ENCODE measurements at places on chromosomes 7 and 10.

DNA sequence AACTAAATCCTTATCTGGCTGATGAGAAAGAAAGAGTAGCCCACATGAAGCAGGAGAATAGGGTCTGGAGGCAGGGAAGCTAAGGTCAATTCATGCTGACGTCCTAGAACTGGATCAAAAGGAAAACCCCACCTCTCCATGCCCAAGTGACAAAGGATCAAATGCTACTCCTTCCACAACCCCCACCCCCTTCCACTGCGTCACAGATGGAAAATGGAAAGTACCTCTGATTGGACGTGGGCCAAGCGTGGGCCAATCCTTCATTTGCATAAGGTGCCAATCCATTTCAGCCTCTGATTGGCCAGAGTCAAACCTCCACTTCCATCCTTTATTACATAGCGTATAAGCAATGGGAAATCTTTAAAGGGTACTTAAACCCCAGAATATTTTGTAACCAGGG lies 431.3 kb upstream of the ETV1 start:
- DNase-seq: no peak

DNA sequence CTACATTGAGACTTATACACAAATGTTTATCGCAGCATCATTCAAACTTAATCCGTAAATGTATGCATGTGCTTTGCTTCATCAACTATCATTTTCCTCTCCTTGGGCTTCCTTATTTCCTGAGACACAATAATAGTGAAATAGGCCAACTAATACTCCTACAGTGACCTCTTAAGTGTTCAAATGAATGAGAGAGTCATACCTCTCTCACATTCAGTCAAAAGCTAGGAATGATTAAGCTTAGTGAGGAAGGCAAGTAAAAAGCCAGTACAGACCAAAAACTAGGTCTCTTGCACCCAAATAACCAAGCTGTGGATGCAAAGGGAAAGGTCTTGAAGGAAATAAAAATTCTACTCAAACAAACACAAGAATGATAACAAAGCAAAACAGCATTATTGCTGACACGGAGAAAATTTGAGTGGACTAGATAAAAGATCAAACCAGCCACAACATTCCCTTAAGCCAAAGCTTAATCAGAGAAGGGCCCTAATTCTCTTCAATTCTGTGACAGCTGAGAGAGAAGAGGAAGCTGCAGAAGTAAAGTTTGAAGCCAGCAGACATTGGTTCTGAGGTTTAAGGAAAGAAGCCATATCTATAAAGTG lies 72.3 kb downstream of the GLCCI1 start:
- peak; percentile 33 for DNase-seq

GRCh38 chr10:117457932-117458331 lies 82.7 kb upstream of the PDZD8 start:
- no peak for DNase-seq

GRCh38 chr7:16063716-16064675 lies 357.3 kb downstream of the CRPPA start:
- DNase-seq: no peak

DNA sequence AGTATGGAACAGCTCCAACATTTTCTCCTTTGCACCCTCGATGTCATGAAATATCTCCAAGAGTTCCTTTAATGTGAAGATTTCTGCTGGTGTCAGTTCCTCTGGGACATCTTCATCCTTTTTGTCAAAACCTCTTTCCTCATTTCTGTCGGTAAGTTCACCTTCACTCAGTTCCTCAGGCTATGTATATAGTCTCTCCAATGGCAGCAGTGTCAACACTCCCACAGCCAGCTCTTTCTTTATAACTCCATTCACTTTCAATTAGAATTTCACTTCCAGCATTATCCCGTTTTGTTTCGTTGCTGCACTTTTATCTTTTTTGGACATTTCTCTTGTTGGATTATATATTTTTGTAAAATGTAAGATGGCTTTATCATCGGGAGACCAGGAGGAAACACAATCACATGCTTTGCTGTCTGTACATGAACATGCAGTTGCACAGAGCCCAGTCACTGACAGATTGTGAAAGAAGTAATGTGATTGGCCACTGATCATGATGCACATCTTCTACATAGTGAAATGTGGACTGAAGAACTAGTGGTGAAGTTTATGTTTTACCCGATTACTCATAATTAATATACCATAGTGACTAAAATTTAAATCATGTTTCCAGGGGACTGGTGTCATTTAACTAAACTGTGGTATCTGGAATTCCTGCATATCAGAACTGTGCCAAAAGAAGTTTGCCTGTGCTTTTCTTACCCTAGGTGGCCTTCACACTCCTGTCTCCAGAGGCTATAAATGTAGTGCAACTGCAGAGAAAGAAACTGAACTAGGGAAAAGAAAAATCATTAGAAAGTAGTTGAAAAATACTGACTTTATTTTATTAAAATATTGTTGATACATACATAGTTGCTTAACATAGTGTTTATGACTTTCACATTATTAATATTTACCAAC lies 289.6 kb downstream of the PPP1R3A start:
- DNase-seq: no peak

DNA sequence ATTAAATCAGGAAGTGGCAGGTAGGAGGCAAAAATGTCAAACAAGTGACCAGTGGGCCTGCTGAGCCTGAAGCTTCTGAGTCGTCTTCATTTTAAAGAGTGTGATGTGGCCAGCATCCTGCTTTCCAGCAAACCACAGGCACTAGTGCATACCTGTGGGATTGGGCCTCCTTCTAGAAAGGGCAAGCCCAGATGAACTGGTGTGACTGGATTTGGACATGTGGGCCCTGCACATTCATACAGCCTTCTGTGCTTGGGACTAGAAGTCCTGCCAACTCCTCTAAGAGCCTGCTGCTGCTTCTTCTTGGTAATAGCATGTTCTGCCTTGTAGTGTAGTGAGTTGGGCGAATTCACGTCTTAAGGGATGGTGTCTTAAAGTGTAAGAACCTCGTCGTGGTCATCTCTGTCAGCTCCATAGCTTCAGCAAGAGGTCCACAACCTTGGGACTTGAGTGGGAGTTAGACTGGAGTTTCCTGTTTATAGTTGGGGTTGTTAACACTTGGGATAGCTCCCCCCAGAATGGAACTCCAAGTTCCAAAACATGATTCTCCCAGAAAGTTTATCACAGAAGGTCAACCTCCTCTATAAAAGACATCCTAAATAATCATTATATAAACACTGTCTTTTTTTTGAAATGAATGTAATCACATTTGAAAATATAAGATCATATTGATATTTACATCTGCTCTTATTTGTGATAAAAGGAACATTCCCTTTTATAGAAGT lies 11.2 kb downstream of the BMPER start:
- no peak for DNase-seq

- DNase-seq: no peak
Observed at GRCh38 chr7:23888958-23889357, 178.9 kb downstream of the STK31 start.

DNA sequence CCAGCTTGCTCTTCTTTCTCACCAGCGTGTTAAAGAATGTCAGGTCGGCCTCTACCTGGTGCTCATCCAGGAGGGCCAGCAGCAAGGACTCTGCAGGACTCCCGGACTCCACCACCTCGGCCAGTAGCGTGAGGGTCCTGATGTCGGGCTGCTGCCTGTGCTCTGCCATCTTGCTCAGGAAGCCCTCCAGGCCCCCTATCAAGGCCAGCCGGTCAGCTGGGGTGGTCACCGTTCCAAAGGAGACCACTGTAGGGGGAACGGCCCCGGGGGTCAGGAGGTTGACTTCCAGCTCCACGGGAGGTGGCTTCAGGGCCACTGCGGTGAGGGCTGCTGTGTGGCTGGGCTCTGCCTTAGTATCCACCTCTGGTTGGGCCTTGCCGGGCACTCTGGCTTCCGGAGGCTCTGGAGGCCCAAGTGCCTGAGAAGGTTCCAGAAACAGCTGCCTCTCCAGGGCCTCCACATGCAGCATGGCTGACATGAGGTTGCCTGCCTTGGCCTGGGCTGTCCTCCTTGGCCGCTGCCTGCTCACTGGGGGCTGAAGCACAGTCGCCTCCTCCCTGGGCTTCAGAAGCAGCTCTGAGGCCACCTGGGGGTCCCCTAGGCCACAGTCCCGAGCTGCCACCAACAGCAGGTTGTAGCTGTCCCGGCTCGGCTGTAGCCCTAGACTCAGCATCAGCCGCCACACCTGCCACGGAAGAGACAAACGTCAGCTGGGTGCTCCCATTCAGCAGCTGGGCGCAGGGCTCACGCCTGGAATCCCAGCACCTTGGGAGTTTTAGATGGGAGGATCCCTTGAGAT lies 13.5 kb downstream of the PTCD1 start:
- DNase-seq: no peak

GRCh38 chr7:21192657-21193056 lies 235.2 kb upstream of the SP4 start:
- no peak for DNase-seq

GRCh38 chr7:1024331-1024841 lies 20.0 kb upstream of the GPR146 start:
- DNase-seq: no peak

DNA sequence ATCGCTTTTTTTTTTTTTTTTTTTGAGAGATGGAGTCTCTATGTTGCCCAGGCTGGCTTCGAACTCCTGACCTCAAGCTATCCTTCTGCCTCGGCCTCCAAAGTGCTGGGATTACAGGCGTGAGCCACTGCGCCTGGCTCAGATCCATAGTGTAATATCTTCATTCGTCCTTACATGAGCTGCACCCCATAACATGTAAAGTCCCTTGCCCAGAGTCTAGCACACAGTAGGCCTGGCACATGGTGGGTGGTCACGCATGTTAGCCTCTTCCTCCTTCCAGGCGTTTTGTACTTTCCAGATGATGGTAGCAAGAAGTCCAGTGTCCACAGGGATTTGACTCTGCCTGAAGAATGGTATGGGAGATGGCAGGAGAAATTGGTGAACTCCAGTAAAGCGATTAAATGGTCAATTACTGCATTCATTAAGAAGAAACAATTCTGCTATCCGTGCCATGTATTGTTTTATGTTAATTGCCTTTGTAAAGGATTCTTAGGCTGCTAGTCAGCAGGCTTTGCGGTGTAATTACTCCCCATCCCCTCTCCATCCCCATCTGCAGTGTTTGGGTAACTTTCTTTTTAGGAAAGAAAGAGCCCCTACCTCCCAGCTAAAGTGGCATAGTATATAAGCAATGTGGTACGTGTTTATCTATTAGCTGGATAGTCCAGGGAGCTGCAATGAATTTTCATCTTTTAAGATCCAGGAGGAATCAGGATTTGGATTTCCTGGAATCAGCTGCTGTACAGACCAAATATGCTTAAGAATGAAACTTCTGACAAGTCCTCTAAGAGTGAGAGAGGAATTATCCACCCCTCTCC lies 1.2 kb downstream of the TPST1 start:
- no peak for DNase-seq

- no peak for DNase-seq
Observed at GRCh38 chr10:86162696-86163400, 203.7 kb downstream of the GRID1 start.

GRCh38 chr7:145169908-145170307 lies 334.1 kb upstream of the TPK1 start:
- no peak for DNase-seq

DNA sequence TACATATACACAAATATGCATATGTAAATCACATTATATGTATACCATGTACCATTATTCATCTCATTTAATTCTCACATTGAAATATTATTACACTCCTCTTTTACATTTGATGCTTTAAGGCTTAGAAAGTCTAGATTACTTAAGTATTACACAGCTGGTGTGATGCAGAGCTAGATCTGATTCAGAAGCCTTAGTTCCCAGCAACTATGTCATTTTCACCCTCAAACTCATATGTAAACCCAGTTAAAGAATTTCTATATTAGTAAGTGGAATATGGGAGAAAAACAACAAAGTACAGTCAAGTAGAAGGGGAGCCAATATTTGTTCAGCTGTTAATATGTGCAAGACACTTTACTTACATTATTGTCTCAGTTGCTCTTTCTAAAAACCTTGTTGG lies 74.3 kb upstream of the CSTF2T start:
- DNase-seq: no peak

- no peak for DNase-seq
Observed at GRCh38 chr7:41886262-41886900, 183.5 kb upstream of the INHBA start.

- DNase-seq: no peak
Observed at GRCh38 chr7:134191876-134192275, 64.7 kb downstream of the LRGUK start.

DNA sequence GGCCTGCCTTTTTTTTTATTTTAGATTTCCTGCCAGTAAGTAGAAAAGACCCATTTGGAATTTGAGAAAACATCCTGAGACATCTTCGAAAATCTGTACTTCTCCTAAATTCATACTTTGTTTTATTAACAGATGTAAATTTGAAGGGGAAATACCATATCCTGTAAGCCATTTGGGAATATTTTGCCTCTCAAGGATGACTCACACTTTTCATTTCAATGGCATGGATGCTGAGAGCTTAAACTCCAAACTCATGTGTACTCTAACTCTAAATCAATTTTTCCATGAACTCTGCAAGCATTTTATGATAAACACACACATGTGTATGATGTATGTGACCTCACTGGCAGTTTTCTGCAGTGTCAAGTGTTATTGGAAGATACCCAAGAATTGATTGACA lies 89.0 kb downstream of the SEMA3A start:
- DNase-seq: no peak

DNA sequence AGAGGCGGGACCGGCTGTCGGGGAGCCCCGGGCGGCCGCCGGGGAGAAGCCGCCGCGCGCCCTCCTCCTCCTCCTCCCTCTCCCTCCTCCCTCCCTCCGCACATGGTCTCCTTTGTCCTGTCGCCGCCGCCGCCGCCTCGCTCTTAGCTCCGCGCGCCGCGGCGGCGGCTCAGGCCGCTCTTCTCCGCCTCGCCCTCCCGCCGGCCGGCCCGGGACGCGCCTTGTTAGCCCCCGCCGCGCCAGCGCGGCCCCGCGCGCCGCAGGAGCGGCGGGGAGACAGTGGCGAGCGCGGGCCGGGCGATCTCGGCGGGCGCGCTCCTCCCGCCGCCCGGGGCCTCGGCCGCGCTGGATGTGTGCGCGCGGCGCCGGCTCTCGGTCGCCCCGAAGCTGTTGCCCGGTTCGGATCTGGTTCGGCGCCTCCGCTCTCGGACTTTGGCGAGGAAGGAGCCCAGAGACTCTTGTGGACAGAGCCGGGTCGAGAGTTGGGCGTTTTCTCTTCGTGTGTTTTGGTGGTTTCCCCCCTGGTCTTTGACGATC lies 437.4 kb upstream of the GALNT17 start:
- no peak for DNase-seq

DNA sequence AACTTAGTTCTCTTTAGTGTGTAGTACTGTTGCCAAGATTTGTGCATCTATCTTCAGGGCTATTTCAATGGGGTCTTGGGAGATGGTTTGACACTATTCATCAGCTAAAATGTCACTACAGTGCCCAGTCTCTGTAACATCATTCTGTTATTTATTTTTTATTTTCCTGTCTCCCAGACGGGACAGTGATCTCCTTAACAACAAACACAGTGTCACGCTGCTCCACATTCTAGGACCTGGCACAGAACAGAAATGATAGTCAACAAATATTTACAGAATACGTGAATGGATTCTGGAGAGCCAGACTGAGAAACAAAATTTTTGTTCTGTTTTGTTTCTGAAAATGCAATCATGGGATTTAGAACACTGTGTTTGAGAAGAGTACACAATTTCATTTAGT lies 937.7 kb upstream of the LRRN3 start:
- no peak for DNase-seq

- DNase-seq: no peak
Observed at GRCh38 chr10:105347487-105347886, 706.4 kb downstream of the SORCS3 start.

- no peak for DNase-seq
Observed at GRCh38 chr7:51324206-51324898, 7.7 kb upstream of the COBL start.

Measured in T-helper 1 cell (primary cell).